ENCODE measurements at places on chromosomes 1 and 21.
A peak's percentile ranks its signal among the peaks of the same experiment; 100 is the strongest.

GRCh38 chr21:27026501-27026900, 59.6 kb upstream of the ADAMTS5 start:
- DNase-seq = no peak

DNA sequence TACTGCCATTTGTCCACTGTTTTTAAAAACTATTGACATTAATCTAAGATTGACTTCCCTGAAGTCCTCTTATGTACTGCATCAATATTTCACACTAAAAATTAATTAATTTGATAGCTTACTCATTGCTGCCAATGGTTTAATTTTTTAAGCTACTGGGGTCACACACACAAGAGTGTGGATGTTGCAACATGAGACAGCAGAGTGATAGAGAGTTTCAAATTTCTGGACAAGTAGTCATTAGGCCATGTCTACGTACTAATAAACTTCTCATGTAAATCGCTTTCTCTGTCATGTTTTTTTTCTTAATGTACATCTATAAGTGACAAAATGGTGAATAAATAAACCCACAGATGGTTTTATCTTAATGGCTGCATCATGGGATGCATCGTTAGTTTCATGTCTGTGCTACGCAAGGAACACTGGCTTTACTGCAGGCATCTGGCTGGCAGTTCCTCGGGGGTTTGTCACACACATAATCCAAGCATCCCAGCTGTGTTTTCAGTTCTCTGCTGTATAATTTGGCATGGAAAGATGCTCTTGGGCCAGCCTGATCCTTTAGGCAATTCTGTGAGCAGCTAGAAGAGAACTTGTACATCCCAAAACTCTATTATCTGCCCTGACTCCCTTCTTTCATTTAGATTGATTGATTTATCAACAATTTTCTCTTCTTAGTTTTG, 16.4 kb upstream of the CHODL start:
- DNase-seq = no peak

- no peak for DNase-seq
These were observed 39.6 kb downstream of the UBE2T start for GRCh38 chr1:202302166-202302565.

DNA sequence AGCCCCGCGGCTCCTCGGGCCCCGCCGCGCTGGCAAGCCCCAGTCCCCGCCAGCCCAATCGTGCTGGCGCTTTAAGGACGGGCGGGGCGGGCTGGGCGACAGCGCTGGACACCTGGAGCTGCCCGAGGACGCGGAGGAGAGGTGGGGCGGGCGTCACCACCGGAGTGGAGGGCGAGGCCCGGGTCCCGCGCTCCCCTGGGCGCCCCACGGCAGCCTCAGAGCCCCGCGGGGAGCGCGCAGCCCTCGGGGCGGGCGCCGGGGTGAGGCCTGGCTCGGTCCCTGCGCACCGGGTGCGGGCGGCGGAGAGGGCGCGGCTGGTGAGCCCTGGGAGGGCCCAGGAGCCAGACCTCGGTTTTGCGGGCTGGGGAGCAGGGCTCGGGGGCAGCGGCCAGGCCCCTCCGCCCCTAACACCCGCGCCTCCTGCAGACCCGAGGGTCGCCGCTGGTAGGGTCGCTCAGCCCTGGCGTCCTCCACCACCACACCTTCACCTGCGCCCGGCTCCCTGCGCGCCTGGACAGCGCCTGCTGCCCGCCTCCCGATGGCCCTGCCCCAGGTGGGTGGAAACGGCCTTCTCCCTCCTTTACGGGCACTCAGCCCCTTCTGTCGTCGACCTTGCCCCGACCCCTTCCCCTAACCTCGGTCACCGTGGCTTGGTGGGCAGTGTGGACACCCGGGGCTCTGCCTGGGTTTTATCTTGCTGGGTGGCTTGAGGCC, at the start of gene TMEM61:
TMEM61 (plus strand) TSS at position 101 of the 714 bp plus-strand sequence; CDS start at position 539, 438 bp downstream.
- DNase-seq = no peak

DNA sequence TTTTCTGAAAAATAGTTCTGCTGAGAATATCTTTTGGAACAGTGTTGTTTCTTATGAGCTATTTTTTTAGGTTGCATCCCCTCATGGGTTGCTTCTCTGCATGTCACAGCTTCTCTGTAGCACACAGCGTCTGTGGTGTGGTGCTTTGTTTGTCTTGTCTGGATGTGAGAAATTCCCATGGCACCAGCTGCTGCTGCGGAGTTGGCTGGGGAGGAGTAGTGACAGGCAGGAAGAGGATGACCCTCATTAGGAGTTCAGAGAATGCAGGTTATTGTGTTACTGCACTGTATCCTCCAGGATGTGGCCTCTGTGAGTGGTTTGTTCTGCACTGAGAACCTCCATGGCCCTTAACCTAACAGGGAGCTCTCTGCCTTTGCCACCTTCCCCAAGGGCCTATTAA, 64.8 kb downstream of the TSEN15 start:
- DNase-seq = no peak

- no peak for DNase-seq
These were observed 5.2 kb upstream of the ZNF678 start for GRCh38 chr1:227557962-227558725.

GRCh38 chr1:13820055-13820454, 120.1 kb downstream of the PRDM2 start:
- DNase-seq = no peak

GRCh38 chr1:246295968-246296367, 211.1 kb downstream of the SMYD3 start:
- no peak for DNase-seq

- DNase-seq = no peak
These were observed 216.5 kb downstream of the PRDM2 start for GRCh38 chr1:13916530-13916929.

DNA sequence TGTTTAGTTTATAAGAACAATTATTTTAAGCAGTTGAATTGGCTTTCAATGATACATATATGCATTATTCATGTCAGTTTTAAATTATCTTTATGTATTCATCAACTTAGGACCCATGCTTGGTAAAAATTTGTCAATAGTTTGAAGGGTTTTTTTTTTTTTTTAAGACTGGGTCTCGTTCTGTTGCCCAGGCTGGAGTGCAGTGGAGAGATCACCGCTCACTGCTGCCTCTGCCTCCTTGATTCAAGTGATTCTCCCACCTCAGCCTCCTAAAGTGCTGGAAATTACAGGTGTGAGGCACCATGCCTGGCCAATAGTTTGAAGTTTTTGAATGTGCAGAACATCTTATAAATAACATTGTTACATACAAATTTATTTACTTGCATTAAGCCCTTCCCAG, 1671.0 kb upstream of the B3GALT2 start:
- DNase-seq = no peak

DNA sequence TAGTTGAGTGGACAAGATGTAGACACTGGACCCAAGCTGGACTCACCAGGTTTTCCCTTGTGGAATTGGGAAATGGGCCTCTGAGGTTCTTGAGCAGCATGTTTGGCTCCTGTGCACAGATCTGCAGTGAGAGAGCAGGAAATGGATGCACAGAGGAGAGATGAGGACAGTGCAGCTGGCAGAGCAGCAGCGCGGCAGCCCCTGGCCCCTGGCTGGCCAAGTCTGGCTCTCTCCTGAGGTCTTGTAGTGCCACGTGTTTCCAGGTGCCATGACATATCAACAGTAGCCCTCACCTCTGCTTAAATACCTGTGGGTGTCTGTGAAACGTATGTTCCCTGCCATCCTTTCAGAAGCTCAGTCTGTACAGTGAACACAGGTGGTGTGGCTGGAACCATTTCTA, 19.2 kb upstream of the BCL10 start:
- no peak for DNase-seq

- no peak for DNase-seq
These were observed 302.7 kb downstream of the DUSP10 start for GRCh38 chr1:221439008-221439746.

DNA sequence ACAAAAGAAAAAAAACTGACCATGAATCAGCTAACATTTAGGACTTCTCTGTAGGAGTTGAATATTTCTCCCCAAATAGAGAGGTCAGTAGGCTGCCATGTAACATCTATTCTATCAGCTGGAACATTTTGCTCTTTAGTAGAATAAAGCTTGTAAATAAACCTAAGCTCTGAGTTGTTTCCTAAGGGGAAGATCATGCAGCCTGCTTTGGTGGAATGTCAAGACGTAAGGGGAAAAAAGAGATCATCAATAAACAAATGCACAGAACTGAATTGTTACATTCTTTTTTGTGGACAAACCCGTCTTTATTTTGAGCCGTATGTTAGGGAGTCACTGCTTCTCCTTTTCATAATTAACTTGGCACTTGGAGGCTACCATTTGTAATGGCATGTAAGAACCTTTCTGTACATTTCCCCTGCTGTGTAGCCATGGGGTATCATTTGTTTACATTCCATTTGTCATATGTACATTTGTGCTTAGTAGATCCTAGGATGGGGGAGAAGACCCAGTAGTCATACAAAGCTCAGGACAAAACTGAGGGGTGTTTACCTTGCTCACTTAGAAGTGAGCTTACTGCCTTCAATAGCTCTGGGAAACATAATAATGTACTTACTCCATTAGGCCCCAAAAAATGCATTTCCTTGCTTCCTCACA, 10.8 kb upstream of the PALMD start:
- DNase-seq = no peak

DNA sequence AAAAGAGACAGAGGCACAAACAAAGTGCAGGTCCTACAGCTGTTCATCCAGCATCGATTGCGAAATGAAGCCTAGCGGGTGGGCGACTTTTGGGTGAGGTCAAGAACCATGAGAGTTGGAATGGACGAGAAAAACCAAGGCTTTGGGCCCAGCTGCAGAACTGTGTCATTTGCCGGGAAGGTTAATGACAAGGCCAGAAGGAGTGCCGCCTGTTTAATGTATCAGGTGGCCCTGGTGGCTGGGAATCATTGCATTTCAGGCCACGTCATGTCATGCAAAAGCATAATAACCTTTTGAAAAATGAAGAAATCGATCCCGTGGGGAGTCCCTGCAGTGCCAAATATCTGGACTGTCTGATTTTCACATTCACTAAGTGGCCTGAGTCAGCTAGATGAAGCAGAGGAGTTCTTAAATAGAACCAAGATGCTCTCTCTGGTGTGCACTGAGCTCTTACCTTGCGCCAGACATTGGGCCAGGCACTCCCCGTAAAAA, 8.1 kb upstream of the RCC2 start:
- DNase-seq = no peak

GRCh38 chr21:44907225-44907965, 13.3 kb downstream of the ITGB2 start:
- DNase-seq = no peak

DNA sequence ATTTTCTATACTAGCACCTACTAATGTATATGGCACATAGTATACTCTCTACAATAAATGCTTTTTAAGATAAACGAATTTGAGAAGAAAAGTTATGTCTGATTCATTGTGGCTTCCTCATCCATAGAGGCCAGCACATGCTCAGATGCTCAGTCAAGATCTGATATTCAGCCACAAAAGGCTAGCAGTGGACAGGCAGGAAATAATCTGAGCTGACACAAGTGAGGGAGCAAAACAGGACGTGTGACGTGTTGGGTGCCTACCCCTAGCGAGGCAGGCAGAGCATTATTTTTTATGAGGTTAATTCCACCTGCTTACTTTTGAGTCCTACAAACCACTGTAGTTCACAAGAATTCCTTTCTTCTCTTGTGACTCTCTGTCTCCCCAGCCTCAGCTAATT, 550.9 kb downstream of the SMYD3 start:
- DNase-seq = no peak

DNA sequence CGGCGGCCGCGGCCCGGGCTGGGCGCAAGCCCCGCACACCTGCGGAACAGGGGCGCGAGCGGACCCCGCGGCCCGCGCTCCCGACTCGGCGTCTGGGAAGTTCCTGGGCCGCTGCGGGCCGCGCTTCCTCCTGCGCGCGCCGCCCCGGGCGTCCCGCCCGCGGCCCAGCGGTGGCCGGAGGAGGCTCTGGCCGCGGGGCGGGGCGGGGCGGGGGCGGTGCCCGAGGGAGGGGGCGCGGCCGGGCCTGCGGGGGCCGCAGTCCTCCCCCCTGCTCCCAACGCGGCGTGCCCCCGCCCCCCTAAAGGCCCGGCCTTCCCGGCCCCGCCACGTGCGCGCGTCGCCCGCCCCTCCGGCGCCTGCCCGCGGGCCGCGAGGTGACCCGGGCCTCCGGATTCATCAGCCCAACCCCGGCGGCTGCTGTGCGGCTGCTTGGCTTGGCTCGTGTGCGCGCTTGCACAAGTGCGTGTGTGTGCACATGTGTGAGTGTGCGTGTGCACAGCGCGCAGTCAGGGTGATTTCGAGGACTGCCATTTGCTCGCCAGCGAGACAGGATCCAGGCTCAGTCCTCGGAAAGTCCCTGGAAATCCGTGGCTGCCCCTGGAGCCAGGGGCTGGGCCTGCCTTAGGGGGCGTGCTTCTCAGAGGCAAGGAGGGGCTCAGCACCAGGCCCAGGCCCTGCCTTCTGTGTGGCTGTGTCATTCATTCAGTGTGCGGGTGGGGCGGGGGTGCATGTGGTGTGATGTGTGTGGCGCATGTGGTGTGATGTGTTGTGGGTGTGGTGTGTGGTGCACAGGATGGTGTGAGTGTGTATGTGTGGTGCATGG, at the start of gene C2CD2:
C2CD2 (minus strand) TSS at position 188 of the 823 bp plus-strand sequence. CDS start 370 bp downstream, outside the sequence.
- no peak for DNase-seq

- DNase-seq = no peak
These were observed 2.4 kb upstream of the TAF1A start for GRCh38 chr1:222592171-222592570.

DNA sequence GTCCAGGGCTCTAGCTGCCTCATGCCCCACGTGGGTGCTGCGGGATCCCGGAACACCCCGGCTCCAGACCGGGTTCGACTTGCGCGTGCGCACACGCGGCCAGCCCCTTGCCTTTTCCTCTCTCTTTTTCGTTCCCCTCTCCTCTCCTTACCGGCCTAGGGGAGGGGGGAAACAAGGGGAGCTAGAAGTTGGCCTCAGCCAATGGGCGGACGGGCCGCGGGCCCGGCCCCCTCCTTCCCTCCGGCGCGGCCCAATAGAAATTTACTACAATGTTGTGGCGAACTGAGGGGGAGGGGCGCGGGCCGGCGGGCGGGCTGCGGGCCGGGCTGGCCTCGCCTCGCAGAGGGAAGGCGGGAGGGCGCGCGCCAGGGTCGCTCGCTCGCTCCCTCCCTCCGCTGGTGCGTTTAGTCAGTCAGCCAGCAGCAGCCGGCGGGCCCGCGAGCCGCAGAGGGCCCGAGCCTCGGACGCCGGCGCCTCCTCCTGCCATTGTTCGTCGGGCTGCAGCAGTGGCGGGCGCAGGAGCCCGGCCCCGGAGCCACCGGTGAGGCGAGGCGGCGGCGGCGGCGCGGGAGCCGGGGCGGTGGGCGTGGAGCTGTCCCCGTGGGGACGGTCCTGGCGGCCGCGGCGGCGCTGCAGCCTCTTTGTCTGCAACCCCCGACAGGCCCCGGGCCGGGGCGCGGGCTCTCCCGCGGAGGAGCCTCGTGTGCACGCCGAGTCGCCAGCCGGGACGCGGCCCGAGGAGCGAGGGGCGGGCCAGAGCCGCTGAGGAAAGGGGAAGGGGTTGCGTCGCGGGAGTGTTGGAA, at the start of gene EPB41:
EPB41 (plus strand) TSS at position 342 of the 803 bp plus-strand sequence. CDS start 72,869 bp downstream, outside the sequence.
- DNase-seq = peak; percentile 84

GRCh38 chr1:78543941-78544643, 53.3 kb downstream of the PTGFR start:
- DNase-seq = no peak

Data from stimulated activated CD8-positive, alpha-beta memory T cell treated with anti-CD3 and anti-CD28 coated beads, Interleukin-2, amount 100 ng/mL, for 1 hour (primary cell).